ENCODE measurements at places on chromosomes 12 and 14.

- no peak for DNase-seq
Measured at GRCh38 chr14:86847140-86847539, 1145.8 kb downstream of the GALC start.

DNA sequence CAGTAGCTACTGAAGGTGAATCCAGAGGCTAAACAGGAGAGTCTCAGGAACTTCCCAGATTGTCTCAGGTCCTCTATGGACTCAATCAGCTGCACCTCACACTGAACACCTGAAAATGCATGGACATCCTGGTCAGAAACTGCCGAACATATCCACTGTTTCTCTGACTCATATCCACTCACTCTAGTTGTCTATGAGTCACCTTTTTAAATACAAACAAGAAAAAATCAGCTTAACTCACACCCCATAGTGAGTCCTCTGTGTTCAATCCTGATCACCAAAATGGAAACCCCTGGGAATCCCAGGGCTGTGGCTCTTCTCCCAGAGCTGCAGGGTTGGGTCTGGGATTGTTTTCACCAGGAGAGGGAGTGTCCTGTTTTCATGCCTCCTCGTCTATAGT is 556.7 kb downstream of the TMEM121 start:
- no peak for DNase-seq

- DNase-seq = no peak
Measured at GRCh38 chr14:23095196-23096108, at the start of gene C14orf119. Gene C14orf119, plus strand, starts transcription at chr14:23095505. Its CDS starts 2,154 bp downstream, at chr14:23097659.

DNA sequence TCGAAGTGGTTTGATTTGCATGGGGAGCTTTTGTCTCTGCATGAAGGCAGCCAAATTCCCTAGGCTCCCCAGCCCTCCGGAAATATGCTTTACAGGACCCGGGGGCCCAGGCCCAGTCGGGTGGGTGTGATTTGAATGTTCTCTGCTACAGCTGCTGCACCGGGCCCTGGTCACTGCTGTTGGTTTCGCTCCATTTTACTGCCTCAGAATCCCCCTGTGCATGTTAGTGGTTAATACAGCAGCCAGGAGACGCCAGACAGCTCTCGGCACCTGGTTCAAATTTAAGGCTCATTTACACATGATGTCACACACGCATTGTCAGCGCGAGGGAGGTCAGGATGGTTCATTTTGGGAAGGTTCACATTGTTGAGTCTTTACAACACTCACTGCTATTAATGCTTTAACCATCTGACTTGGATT is 99.6 kb downstream of the SLC38A6 start:
- no peak for DNase-seq

- DNase-seq = no peak
Measured at GRCh38 chr12:19196959-19197630, 67.6 kb downstream of the PLEKHA5 start.

DNA sequence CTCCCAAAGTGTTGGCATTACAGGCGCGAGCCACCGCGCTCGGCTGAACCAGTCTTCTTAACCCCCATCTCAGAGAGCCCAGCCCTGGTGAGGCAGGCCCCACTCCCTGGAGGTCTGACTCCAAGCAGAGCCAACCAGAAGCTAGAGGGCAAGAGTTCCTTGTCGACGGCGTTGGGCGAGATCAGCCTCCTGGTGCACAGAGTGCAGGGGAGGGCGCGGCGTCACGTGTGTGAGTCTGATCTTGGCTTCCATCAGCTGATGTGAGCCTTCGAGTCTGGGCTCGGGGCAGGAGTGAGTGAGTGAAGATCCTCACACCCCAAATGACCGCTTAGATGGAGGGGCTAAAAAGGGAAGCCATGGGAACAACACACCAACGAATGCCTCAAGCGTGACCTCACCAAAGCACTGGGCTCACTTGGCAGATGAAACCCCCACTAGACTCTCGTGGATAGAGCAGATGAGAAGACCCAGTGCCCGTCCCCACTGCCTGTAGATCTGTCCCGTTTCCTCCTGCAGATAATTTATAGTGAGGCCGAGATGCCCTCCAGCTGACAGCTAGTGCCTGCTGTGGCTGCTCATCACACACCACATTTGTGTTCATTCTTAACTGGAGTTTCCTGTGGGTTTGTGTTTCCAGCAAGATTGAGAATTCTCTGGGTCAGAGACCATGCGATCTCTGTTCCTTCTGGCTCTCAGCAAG is 28.6 kb upstream of the ADGRD1 start:
- DNase-seq = no peak

DNA sequence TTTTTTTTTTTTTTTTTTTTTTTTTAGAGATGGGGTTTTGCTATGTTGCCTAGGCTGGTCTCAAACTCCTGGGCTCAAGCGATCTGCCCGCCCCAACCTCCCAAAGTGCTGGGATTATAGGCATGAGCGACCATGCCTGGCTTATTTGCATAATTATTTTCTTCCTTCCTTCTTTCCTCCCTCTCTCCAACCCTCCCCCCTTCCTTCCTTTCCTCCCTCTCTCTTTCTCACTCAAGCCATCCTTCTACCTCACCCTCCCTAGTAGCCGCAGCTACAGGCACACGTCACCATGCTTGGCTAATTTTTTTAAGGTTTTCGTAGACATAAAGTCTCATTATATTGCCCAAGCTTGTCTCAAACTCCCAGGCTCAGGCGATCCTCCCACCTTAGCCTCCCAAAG is 83.8 kb downstream of the PEBP1 start:
- DNase-seq = no peak

DNA sequence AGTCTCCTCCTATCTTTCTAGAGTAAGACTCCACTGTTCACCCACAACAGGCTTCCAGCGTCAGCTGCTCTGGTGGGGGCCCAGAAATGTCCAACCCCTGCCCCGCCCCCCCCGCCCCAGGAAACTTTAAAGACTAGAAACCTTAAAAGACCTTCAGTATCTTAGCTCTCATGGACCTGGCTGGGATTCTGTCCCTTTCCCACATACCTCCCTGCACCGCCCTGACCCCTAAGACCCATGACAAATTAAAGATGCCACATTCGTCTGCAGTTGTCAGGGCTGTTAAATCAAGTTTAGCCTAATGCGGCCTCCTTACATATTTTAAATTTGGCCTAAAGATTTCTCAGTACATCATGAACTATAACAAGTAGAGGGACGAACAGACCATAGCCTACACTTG is 10.0 kb upstream of the SERPINA10 start:
- DNase-seq = no peak

DNA sequence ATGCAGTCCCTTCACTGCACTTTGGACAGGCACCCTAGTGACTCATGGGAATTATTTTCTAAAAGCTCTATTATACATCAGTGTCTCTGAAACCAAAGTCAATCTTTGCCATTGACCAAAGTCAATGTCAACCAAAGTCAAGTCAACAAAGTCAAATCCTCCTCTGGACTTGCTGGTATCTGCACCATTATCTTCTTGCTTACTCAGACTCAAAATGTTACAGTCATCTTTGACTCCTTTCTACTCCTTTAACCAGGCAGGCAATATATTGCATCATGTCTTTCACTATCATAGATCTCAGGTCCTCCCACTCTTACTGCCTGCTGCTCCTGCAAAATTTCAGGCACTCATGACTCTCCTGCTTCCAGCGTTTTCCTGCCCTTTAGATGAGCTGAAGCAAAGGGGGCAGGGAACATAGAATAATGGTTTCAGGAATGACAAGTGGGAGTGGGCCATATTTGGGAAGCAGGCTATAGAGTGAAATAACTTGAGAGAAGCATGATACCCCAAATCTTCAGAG is 39.2 kb downstream of the IGF1 start:
- no peak for DNase-seq

DNA sequence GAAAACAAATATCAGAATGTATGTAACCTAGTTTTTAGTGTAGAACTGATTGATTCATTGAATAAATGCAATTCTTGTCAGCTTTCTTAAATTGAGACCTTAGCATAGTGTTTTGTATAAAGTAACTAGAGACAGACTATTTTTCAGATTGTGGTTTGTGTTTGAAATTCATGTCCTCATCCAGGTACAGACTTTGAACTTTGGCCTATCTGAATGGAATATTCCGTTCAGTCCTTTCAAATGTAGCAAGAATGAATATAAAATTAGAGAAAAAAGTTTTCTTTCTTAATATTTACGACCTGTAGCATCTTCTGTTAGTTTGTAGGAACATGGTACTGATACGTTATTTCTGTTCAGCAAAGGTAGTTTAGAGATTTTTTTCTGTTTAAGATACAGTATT is 378.4 kb upstream of the RGS6 start:
- no peak for DNase-seq

GRCh38 chr14:58628406-58628805 is 9.4 kb upstream of the DACT1 start:
- no peak for DNase-seq

GRCh38 chr14:61476105-61476753 is 154.8 kb downstream of the PRKCH start:
- no peak for DNase-seq

GRCh38 chr12:1872001-1872400 is 46.5 kb downstream of the CACNA2D4 start:
- no peak for DNase-seq

- peak; percentile 30 for DNase-seq
Measured at GRCh38 chr12:123905319-123905925, 67.2 kb downstream of the CCDC92 start.

DNA sequence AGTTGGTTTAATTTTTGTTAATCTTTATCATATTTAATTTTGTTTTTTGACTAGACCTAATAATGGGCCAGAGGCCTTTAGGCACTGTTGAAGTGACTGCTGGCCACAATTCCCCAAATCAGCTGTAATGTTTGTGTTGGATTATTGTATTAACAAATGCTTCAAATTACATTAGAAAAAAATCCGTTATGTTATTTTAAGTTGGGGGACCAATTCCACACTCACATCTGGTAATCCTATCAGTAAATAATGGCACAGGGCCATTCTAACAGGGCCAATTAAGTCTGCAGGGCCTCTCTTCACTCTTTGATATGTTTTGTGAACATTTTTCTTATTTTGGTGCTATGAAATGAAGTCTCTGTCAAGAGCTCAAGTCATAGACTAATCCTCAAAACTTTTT is 39.6 kb downstream of the CHST11 start:
- no peak for DNase-seq

- no peak for DNase-seq
Measured at GRCh38 chr12:52644078-52644415, 8.0 kb downstream of the KRT2 start.

- no peak for DNase-seq
Measured at GRCh38 chr14:94517641-94518257, 8.5 kb upstream of the SERPINA12 start.

DNA sequence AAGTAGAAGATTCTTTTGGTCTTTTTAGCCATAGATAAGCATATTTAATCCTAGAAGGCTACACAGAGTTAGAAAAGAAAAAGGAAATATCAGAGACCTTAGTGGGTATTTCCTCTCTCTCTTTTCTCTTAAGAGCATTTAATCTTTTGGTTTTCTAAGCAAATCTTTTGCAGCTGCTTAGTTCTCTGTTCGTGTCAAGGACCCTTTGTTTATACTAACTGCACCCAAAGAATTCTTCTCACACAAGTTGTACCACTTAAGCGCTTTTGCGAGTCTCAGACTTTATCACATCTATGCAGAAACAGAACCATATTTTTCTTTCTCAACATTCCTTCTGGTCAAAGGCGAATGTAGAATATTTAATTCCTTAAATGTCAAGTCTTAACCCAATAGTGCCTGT is 17.9 kb upstream of the NID2 start:
- no peak for DNase-seq

DNA sequence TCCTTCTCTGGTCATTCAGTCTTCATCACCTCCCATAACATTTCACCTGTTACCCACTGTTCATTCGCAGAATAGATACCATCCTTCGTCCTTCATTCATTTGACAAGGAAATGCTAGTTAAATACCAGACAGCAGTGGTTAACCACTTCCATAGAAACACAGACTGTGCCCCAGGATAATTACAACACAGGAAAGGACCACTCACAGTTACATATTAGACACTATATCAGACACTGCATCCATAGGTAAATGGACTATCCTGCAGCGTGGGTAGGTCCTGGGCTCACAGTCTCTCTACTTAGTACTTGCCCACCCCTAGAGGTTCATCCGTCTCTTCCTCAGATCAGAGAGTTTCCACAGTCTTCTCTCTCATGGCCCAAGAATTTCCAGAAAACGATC is 1044.6 kb downstream of the VRK1 start:
- no peak for DNase-seq

- peak; percentile 43 for DNase-seq
Measured at GRCh38 chr12:64824500-64825142, at the start of gene TBC1D30. Gene TBC1D30, plus strand, starts transcription at chr12:64824647. Its CDS starts 233 bp downstream, at chr12:64824880.

DNA sequence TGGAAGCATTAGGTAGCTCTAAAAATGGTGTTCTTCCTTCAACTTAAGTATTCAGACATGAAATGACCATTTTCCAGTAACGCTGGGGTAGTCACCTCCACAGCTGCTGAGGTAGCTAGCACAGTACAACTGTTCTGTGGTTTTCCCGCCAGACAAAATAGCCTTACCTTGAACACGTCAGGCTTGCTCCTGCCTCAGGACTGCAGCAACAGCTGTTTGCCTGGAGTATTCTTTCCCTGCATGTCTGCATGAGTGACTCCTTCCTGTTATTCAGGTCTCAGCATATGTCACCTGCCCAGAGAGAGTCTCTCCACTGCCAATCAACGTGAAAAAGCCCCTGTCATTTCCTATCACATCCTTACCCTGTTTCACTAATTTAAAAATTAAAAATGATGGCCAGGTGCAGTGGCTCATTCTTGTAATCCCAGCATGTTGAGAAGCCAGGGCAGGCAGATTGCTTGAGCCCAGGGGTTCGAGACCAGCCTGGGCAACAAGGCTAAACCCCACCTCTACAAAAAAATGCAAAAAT is 37.9 kb downstream of the WDR89 start:
- peak; percentile 78 for DNase-seq

DNA sequence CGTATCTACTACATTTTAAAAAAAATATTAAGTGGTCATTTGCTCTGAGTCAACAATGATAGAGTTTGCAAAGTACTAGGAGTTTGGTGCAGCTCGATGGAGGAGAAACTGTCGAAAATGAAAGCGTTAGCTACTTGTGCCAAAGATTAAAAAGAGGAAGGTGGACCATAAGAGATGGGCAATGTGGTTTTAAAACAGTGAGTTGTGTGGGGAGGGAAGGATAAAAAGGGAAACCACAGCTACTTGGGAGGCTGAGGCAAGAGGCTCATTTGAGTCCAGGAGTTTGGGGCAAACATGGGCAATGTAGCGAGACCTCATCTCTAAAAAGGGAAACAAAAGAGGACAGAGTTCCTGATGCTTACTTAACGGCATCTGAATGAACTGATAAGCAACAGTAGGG is 18.2 kb upstream of the STRAP start:
- DNase-seq = no peak

Measured in NCI-H1694 treated with DMSO at 0.1 percent for 48 hours (cell line).